ENCODE measurements at places on chromosomes 16 and 17. TPM values are rescaled to one million over a fixed set of nuclear protein-coding genes. Genes with fewer than 3 reads are reported as not detected.

The CLEC18C gene
- 0.35 TPM for total RNA-seq

The APOBR gene
- total RNA-seq: not detected

The SLC2A4 gene
- total RNA-seq: 3.8 TPM

The PSMD12 gene
- 27.5 TPM for total RNA-seq

The KRTAP17-1 gene
- total RNA-seq: not detected

The CFAP52 gene
- total RNA-seq: not detected

The PRKCB gene
- 0.80 TPM for total RNA-seq

The CA5A gene
- total RNA-seq: not detected

The PYDC1 gene
- total RNA-seq: not detected

The MYL4 gene
- not detected for total RNA-seq

GRCh38 chr16:30030011-30030685 is 923 bp downstream of the TLCD3B start:
- DNase-seq: peak; percentile 58

- DNase-seq: no peak
These were observed 34.1 kb downstream of the CUEDC1 start for GRCh38 chr17:57920916-57921703.

- DNase-seq: no peak
These were observed 15.0 kb downstream of the SMIM36 start for GRCh38 chr17:55496094-55496881.

GRCh38 chr16:17159617-17160016 is 311.1 kb downstream of the XYLT1 start:
- DNase-seq: peak; percentile 24

GRCh38 chr16:52697971-52698370 is 151.0 kb upstream of the TOX3 start:
- no peak for DNase-seq

GRCh38 chr17:6517062-6517461 is 39.3 kb downstream of the PITPNM3 start:
- no peak for DNase-seq

GRCh38 chr17:54063639-54064038 is 240.9 kb downstream of the KIF2B start:
- no peak for DNase-seq

DNA sequence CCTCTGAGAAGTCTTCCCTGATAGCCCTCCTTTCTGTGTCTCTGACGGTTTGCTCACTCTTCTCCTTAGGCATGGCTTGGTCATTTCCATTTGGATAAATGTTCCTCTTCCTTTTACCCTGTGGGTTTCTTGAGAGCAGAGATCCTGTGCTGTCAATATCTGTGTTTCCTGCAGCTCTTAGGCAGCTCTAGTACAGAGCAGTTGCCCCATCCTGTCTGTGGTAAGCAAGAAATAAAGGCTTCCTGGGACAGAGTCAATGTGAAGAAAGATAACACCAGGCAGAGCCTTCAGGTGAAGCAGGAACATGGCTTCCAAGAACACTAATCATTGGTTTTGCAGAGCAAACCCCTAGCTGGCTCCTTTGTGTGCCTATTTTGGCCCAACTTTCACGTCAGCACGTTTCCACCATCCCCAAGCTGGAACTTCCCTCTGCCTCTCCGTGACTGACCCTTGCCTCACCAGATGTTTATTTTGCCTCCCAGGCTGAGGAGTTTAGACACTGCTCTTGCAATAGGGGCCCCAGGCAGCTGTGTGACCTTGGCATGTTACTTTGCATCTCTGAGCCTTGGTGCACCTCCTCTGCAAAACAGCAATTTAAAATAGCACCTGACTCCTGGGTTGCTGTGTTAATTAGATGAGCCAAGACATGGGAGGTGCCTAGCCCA is 49.6 kb upstream of the SIAH1 start:
- no peak for DNase-seq

GRCh38 chr17:48330421-48330820 is 99.6 kb downstream of the SKAP1 start:
- no peak for DNase-seq

DNA sequence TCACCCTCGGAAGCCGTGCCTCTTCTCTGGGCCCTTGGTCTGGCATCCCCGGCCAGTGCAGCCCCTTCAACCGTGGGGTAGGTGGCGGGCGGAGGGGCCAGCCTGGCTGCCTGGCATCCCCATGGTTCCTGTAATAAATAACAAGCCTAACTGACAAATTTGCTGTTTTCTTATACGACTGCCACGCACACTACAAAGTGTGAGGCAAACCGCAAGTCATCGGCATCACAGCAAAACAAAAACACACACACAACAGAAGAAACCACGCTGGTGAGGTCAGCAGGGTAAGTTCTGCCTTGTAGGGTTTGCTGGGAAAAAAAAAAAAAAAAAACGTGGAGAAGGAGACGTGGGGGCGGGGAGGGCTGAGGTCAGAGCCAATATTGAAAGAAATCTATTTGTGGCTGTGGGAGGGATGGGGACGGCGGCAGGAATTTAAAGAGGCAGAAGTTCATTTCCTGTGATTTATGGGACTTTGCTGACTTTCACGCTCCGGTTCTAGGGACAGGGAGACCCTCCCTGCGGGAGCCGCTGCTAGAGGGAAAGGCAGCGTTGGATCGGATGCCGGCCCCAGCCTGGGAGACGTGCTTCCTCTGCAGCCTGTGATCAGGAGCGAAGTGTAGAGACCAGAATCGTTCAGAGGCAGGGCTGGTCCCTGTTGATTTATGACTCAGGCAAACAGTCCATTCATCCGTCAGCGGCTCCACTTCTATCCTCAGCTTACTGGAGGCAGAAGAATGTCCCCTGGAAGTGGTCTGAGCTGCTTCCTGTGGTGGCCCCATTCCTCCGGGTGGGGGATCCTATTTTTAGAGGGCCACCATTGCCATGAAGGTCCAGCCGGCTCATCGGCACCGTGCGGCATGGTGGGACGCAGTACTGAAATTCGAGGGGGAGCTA is 162.8 kb downstream of the FOXL1 start:
- peak; percentile 74 for DNase-seq

GRCh38 chr17:5526821-5527598 is 40.6 kb downstream of the MIS12 start:
- no peak for DNase-seq

DNA sequence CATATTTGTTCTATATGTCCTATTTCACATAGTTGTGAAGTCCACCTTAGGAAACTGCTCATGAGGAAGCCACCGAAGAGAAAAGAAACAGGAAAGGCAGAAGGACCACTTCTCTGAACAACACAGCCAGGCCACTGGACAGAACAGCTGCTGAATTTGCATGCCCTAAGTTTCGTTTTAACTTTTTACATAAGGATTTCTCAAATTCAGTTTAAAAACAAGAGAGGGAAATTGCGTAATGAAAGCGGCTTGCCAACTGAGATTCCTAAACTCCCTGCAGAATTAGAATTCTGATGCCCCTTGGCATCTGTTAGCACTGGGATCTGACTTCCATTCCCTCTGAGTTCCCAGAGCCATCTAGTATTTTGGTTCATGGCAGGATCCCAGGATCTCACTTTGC is 5.0 kb upstream of the CCL8 start:
- no peak for DNase-seq

GRCh38 chr16:88306860-88307545 is 75.8 kb upstream of the ZNF469 start:
- DNase-seq: no peak

DNA sequence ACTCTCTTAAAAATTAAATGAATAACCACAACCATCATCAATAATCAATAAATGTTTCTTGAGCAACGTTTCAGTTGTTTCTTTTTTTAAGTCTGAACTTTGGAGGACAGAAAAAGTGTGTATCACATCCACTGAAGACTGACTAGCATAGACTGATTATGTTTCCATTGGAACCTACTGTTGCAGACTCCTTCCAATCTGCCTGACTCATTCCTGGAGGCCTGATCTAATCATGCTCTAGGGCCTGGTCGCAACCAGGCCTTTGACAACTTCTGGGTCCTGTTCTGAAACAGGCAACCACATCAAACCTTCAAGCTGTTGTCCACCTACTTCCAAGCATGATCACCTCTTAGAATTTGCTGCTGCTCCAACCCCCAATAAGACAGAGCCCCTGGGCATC is 109.2 kb upstream of the NUDT7 start:
- DNase-seq: no peak

GRCh38 chr17:2749058-2749783 is at the start of gene CCDC92B:
CCDC92B (minus strand) TSS chr17:2749652; CDS start chr17:2735145, 14,507 bp downstream.
- no peak for DNase-seq

DNA sequence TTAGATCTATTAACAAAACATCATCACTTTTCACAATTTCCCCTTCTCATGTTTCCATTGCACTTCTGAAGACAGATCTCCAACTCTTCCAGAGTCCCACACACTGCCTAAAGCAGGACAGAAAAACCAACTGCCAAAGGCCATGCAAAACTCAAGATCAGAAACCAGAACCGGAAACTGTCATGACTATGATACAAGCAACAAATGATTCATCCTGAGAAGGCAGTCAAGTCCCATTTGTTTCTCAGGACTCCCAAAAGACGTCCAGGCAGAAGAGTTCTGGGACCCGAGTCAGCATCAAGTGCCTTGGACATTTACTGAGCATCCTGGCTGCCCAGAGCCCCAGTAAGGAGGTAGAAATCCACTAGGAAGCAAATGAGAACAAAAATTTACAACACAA is 38.8 kb downstream of the ERN1 start:
- DNase-seq: no peak

DNA sequence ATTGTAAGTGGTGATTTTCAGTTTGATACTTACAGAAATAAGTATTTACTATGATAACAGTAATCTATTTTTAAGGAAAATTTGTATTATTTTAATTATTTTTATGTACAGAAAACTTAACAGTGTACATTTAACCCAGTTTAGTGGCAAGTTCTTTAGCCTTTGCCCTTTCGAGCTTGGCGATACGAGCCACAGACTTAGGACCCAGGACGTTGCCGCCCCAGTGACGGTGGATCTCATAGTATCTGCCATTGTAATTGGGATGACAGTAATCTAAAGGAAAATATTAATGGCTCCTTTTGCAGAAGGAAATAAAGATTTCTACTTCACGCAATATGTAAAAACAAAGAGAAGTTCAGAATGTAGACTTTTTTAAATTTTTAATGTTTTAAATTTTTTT is 5.2 kb upstream of the CDR2 start:
- DNase-seq: no peak

- DNase-seq: no peak
These were observed 90.2 kb upstream of the ERCC4 start for GRCh38 chr16:13829697-13830299.

GRCh38 chr17:10616502-10617119 is 40.5 kb downstream of the MYH3 start:
- peak; percentile 86 for DNase-seq

DNA sequence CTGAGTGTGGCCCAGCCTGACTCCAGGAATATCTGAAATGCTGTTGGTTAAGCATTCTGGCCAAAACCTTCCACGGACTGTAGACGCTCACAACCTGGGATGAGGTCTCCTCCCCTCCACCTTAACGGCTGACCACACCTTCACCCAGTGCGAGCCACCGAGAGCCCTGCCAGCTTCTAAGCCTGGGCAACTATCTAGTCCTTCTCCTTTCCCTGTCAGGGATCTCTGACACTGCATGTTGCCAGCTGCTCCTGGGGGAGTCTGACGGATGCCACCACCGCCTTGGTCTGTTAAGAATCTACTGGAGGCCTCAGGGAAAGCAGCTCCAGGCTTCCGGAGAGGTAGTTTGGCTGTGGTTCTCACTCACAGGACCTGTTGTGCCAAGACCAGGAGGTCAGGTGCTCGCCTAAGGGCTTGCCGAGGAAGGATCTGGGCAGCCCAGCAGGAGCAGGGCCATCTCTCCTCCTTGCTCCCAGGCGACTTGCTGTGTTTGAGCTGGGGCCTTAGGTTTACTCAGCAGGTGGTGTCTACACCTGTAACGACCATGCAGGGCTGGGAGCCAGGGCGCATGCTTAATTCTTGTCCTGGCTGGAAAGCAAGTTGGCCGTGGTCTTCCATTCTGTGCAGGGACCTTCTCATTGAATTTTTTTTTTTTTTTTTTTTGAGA is 111.8 kb downstream of the NTN1 start:
- no peak for DNase-seq

GRCh38 chr17:35665662-35666061 is 65.8 kb upstream of the RASL10B start:
- DNase-seq: no peak

DNA sequence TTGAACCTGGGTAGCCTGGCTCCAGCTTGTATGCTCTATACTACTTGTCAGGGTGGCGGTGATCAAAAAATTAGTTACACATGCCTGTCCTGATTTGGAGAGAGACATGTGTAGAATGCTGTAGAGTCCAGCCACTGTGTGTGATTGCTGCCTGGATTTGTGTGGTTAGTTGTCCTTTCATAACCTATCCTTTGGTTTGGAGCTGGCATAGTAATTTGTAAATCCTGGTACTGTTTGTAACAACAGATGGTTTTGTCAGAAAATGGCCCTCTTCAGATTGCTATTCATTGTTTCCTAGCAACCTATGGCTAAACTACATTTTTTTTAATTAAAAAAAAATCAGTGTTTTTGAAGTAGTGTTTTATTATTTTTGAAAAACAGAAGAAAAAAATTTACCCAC is 30.5 kb downstream of the ETV4 start:
- no peak for DNase-seq

DNA sequence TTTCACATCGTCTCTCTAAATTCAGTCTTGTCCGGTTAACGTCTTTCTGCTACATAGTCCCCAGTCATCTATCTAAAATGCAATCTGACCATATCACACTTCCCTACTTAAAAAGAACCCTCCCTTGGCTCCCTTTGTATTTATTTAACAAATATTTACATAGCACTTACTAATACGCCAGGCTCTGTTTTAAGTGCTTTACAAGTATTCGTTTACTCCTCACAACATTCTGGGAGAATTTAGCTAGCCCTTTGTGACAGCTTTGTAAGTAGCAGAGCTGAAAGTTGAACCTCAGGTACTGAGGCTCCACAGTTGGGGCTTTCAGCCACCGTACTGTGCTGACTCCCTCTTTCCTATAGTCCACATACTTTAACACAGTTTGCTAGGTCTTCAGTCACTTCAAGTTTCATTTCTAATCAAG is 9.2 kb downstream of the PAFAH1B1 start:
- no peak for DNase-seq

All from H7 (cell line).